CD4-positive, CD25-positive, alpha-beta regulatory T cell (primary cell): ENCODE measurements at places on chromosomes 2 and 18. TPM values are rescaled to one million over a fixed set of nuclear protein-coding genes. Genes with fewer than 3 reads are reported as not detected.

DNA sequence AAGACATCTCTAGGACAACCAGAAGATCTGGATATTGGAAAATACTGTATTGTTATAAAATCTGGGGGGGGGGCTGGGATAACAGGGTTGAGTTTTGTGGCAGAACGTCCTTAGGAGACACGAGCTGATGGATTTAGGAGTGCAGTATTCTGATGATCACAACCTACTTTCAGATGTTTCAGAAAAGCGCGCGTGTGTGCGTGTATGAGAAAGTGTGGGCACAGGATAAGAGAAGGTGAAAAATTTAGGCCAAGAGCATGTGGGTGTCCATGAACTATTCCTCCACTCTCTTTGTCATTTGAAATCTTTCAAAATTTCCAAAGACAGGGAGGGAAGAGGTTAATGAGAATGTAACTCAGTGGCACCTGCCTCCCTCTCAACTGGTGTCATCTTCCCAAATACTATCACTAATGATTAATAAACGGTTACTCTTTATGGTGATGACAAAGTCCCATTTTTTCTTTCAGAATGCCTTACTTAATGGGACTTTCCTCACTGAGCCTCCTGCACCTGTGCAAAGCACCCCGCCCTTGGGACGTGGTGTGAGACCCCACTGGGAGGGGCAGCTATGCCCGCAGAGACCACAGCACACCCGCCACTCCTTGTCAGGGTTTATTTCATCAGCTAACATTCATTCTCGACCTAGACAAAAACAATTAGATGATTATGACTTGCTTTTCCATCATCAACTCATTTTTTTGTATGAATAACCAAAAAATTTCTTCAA, 53.6 kb downstream of the HS6ST1 start:
- H3K4me3 ChIP-seq, result no peak overlapping the region
- H3K27me3 ChIP-seq, result no peaks in the 10 kb centered on the region
- H3K27ac ChIP-seq, result no peak overlapping the region
- DNase-seq, result no peak
- H3K4me1 ChIP-seq, result no peaks in the 10 kb centered on the region
- no peaks in the 10 kb centered on the region for H3K36me3 ChIP-seq

The SH3RF3 gene
- polyA plus RNA-seq, result 1.6 TPM

- H3K27me3 ChIP-seq, result no peaks in the 10 kb centered on the region
- DNase-seq, result no peak
- H3K36me3 ChIP-seq, result no peaks in the 10 kb centered on the region
- H3K27ac ChIP-seq, result no peak overlapping the region
- no peak overlapping the region for H3K4me3 ChIP-seq
Measured at GRCh38 chr18:31371989-31372388, 4.6 kb upstream of the DSG4 start.

DNA sequence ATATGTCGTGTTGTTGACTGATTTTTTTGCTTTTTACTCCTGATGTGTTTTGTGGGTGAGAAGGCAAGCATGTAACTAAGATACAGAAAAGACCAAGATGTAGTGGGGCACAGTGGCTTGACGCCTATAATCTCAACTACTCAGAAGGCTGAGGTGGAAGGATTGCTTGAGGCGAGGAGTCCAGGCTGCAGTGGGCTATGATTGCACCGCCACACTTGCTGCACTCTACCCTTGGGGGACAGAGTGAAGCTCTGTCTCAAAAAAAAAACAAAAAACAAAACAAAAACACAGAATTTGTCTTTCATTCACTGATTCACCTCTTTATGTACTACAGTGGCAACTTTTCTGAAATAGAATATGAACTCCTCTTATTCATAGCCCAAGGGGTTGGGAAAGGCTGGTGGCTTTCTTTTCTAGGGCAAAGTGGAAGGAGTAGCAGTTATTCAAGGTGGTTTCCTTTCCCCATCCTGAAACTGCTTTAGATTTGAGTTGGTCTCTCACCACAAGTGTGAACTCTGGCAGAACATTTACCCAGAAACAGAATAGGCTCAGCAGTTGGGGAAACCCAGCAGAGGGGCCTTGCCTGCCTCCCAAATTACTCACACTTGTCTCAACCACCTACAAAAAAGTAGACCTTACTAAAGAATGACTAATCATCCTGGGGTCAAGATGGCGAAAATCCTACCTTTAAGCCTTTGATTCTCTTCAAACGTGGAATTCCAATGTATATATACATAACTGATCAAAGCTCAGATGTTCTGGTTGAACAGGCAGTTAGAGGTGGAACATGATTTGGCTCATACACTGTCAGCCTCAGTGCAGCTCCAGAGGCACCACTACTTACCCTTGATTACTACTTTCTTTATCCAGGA, 6.5 kb downstream of the TANK start:
- no peaks in the 10 kb centered on the region for H3K27me3 ChIP-seq
- H3K4me1 ChIP-seq, result peaks cover 73% of the 10 kb centered on the region

DNA sequence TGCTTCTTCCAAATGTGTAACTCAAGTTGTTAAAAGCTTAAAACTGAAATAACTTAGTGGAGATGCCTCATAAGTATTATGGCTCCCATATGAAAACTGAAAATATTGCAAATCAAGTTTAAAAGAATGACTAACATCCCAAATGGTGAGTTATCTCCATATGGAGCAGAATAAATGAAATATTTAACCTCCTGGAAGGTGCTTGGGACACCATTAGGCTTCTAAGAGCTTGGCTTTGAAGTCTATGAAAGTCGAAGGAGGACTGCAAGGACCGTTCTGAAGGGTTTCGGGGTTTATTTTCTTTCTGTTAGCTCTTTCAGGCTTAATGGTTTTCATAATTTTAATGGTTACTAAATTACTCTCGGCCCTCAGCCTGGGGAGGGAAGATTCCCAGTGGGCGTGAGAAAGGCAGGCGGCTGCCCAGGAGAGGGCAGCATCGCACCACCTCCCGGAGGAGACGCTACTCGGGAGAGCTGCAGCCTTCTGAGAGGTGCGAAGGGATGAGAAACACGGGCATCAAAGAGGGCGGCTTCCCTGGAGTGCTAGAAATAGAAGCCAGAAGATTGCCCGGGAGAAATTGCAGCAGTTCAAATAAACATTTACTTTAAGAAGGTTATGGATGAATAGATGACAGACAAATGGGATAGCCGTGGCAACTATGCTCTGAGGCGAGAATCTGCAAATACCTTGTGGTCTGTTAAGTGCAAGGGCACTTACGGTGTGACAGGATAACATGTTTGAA, 43.1 kb downstream of the MAP3K19 start:
- H3K4me3 ChIP-seq, result no peak overlapping the region
- peaks cover 3% of the 10 kb centered on the region for H3K27me3 ChIP-seq
- H3K27ac ChIP-seq, result no peak overlapping the region
- peak; percentile 47 for DNase-seq
- no peaks in the 10 kb centered on the region for H3K36me3 ChIP-seq
- H3K4me1 ChIP-seq, result peaks cover 5% of the 10 kb centered on the region

DNA sequence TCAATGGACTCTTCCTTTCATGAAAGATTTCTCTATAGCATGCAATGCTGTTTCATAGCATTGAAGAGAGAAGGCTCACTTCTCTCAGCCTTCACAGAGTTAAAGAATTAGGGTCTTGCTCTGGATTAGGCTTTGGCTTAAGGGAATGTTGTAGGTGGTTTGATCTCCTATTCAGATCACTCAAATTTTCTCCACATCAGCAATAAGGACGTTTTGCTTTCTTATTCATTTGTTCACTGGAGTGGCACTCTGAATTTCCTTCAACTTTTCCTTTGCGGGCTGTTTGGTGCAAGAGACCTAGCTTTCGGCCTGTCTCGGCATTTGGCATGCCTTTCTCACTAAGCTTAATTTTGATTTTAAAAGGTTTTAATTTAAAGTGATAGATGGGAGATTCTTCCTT, 131.6 kb downstream of the RBMS1 start:
- DNase-seq, result no peak
- H3K27me3 ChIP-seq, result no peaks in the 10 kb centered on the region
- H3K4me1 ChIP-seq, result no peaks in the 10 kb centered on the region
- H3K36me3 ChIP-seq, result peaks cover 29% of the 10 kb centered on the region
- no peak overlapping the region for H3K4me3 ChIP-seq

DNA sequence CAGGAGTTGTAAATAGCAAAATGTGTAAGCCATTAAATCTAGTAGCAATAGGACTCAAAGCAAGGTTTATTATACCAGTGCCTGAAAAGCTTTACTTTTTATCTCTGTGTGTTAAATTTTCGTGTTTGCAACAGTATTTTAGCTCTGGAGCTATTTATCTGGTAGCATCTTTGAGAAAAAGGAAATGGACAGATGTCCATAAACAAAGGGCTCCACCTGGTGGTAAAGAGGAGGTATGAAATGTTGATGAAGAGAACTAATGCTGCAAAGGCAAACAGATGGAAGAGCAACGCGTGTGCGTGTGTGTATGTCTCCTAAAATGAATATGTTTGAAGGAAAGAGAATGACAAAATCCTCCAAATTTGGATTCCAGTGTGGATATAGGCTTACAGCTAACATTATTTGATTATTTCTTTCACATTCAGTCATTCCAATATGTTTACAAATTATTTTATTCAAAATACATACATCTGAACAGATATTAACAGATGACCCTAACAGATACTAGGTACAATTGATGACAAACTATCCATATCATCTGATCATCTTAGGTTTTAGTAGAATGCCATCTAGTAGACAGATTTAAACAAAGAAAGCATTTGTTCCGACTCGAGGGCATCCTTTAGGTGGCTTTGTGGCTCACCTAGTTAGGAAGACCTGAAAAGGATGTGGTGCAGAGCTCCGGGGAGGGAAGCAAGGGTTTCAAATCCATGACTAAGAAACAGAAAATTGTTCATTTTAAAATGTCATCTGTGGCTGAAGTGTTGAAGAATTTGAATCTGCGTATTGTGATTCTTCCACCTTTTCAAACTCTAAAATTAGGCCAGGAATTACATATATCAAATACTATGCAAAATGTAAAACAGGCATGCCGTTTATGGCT, 383.3 kb downstream of the MTX2 start:
- peak; percentile 47 for DNase-seq
- H3K27ac ChIP-seq, result no peak overlapping the region
- H3K36me3 ChIP-seq, result no peaks in the 10 kb centered on the region
- no peaks in the 10 kb centered on the region for H3K4me1 ChIP-seq
- H3K27me3 ChIP-seq, result peaks cover 4% of the 10 kb centered on the region

GRCh38 chr18:79327199-79327721, 68.5 kb upstream of the NFATC1 start:
- H3K4me3 ChIP-seq, result no peak overlapping the region
- no peaks in the 10 kb centered on the region for H3K4me1 ChIP-seq
- no peak for DNase-seq
- no peak overlapping the region for H3K27ac ChIP-seq
- peaks cover 31% of the 10 kb centered on the region for H3K36me3 ChIP-seq

The TUBA4B gene
- polyA plus RNA-seq, result not detected

DNA sequence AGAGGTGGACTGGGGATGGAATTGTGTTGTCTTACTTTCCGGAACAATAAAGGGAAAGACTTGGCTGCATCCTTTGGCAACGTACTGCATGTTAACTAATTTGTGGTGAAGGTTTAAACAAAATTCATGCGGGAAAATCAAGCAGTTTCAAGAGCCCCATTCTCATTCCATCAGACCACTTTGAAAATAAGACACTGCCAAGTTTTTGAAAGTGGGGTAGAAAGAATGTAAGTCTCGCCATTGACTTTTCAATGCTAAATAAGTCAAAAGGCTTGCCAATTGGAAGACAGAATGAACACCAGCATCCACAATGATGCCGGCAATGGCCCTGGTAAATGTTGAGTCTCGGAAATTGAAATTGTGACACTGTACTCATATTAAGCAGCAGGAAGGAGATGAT, 322.0 kb downstream of the RND3 start:
- DNase-seq, result no peak
- no peak overlapping the region for H3K27ac ChIP-seq
- no peaks in the 10 kb centered on the region for H3K27me3 ChIP-seq
- H3K4me1 ChIP-seq, result no peaks in the 10 kb centered on the region
- H3K36me3 ChIP-seq, result no peaks in the 10 kb centered on the region

GRCh38 chr2:127563458-127564428, 28.3 kb downstream of the MYO7B start:
- H3K4me3 ChIP-seq, result no peak overlapping the region
- no peak for DNase-seq
- no peaks in the 10 kb centered on the region for H3K36me3 ChIP-seq
- no peak overlapping the region for H3K27ac ChIP-seq

The PSMA8 gene
- polyA plus RNA-seq, result 1.6 TPM

The SERPINB10 gene
- polyA plus RNA-seq, result not detected

- no peak overlapping the region for H3K4me3 ChIP-seq
- DNase-seq, result no peak
- no peaks in the 10 kb centered on the region for H3K4me1 ChIP-seq
- H3K27me3 ChIP-seq, result no peaks in the 10 kb centered on the region
Measured at GRCh38 chr2:84768840-84769239, 112.0 kb downstream of the TRABD2A start.

DNA sequence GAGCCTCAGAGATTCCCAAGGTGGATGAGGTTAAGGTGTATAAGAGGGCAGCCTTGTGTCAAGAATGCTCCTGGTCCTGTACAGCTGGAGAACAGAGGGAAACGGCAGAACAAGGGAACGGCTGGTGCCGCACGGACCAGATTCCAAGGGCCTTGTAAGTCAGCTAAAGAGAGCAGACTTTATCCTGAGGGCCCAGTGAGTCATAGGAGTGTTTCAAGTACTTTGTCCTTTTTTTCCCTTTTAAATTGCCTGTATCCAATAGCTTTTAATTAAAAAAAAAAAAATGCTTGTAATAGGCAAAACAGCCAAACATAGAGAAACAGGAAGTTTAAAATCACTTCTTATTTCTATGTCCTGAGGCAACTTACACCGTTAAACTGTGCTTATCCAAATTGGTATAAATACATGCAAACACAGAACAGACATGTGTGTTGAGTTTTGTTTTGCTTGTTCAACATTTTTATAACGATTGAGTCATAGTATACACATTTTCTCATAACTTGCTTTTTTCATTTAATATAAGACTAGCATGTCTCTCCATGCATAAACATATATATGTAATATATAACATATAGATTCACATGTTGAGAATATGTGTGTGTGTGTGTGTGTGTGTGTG, 42.1 kb upstream of the EVA1A start:
- no peak overlapping the region for H3K4me3 ChIP-seq
- H3K4me1 ChIP-seq, result no peaks in the 10 kb centered on the region
- H3K27me3 ChIP-seq, result peaks cover 16% of the 10 kb centered on the region
- no peaks in the 10 kb centered on the region for H3K36me3 ChIP-seq

The MTLN gene
- 81.8 TPM for polyA plus RNA-seq

DNA sequence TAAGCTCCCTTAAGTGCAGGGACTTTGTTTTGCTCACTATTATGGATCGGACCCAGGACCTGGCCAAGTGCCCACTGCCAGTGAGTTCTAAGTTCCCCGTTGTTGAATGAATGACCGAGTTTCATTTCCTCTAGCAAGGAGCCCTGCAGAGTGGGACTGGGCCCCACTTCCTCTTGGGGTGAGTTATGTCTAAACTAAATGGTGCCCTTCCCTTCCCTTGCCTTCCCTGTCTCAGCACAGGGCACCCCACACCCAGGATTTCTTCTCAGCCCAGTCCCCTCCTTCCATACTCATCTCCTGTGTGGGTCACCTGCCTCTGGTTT, 195.3 kb upstream of the HS6ST1 start:
- no peak overlapping the region for H3K27ac ChIP-seq
- no peaks in the 10 kb centered on the region for H3K36me3 ChIP-seq
- no peak overlapping the region for H3K4me3 ChIP-seq
- no peaks in the 10 kb centered on the region for H3K4me1 ChIP-seq
- H3K27me3 ChIP-seq, result no peaks in the 10 kb centered on the region

The SCYGR4 gene
- polyA plus RNA-seq, result not detected

The ACVR1C gene
- polyA plus RNA-seq, result 0.05 TPM

The MAP3K19 gene
- polyA plus RNA-seq, result not detected
